Right cardiac atrium (tissue), 5 donors: ENCODE measurements at places on chromosomes 7 and 10. TPM values are rescaled to one million over a fixed set of nuclear protein-coding genes. Genes with fewer than 3 reads are reported as not detected.

Gene MRC1
- 4.4 TPM for polyA plus RNA-seq

Gene PLXNA4
- 5.7 TPM for polyA plus RNA-seq

- DNase-seq, result no peak
These were observed 223.8 kb downstream of the ZMYND11 start for GRCh38 chr10:359093-359492.

DNA sequence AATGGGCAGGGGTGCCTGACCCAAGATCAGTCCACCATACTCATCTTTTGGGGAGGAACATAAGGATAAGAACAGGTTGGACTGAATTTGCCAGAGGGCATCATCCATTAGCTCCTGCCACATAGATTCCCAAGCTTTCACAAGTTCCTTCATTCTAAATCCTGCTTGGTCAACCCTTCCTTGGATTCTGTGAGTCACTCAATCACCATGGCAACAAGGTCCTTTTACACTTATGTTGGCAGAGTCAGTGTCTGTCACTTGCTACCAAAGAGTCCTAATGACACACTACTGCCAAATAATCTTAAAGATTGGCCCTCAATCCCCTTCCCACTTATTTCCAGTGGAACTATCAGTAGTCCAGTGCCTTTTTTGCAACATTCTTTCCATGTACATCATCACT, 5.0 kb upstream of the LGI1 start:
- no peak for DNase-seq

GRCh38 chr7:114622221-114622620, 207.6 kb downstream of the FOXP2 start:
- no peak for DNase-seq
